ENCODE measurements at places on chromosomes 1 and 21.

DNA sequence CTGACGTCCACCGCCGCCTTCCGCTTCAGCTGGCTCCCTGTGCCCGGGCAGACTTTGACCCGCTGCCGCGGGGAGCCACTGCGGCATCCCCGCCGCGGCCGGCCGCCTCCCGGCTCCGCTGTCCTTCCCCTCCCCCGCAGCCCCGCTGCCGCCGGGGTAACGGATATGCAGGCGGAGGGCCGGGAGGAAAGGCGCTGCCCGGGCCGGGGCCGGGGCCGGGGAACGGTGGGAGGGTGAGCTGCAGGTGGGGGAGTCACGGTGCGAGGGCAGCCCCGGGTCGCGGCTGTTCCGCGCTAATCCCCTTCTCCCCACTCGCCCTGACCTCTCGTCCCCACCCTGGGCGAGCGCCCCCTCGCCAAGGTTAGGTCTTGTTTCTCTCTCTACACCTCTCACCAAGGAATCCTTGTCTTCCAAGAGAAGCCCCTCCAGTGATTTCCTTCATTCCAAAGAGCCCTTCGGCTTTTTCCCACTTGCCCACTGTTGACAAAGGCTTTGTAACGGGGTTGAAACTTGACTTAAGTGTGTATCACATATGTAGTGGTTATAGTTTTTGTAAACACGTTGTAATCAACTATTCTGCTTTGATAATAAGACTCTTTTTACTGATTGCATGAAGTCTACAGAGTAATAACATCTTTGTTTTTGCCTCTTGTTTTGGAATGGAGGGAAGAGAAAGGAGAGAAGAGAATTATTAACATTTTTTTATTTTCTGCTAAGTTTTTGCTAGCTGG lies 669 bp downstream of the XPR1 start:
- DNase-seq, result peak; percentile 24

- no peak for DNase-seq
Observed at GRCh38 chr1:169711469-169712308, at the start of gene SELL. Gene SELL, minus strand, starts transcription at chr1:169711620. Its CDS starts 122 bp downstream, at chr1:169711498.

GRCh38 chr1:164983023-164983650 lies 373.4 kb downstream of the LMX1A start:
- DNase-seq, result no peak

- DNase-seq, result no peak
Observed at GRCh38 chr21:34997294-34997693, 51.8 kb downstream of the RUNX1 start.

GRCh38 chr1:112997781-112998180 lies 41.8 kb upstream of the SLC16A1 start:
- no peak for DNase-seq

- DNase-seq, result no peak
Observed at GRCh38 chr1:172394141-172394751, 26.2 kb upstream of the C1orf105 start.

All from DMS79 (cell line).